Colonic mucosa (tissue), 4 donors: ENCODE measurements at places on chromosomes 2 and 18. TPM values are rescaled to one million over a fixed set of nuclear protein-coding genes. Genes with fewer than 3 reads are reported as not detected.

GRCh38 chr2:147204102-147204501 lies 640.7 kb upstream of the ACVR2A start:
- DNase-seq = no peak
- no peaks in the 10 kb centered on the region for H3K36me3 ChIP-seq
- H3K27ac ChIP-seq = no peak overlapping the region
- H3K4me1 ChIP-seq = no peaks in the 10 kb centered on the region
- no peaks in the 10 kb centered on the region for H3K27me3 ChIP-seq

The HRH4 gene
- total RNA-seq = not detected

The CBLN2 gene
- total RNA-seq = 0.96 TPM

- H3K4me1 ChIP-seq = no peaks in the 10 kb centered on the region
- no peak overlapping the region for H3K4me3 ChIP-seq
- no peaks in the 10 kb centered on the region for H3K36me3 ChIP-seq
- no peak for DNase-seq
Observed at GRCh38 chr18:10296491-10296890, 157.9 kb upstream of the APCDD1 start.

DNA sequence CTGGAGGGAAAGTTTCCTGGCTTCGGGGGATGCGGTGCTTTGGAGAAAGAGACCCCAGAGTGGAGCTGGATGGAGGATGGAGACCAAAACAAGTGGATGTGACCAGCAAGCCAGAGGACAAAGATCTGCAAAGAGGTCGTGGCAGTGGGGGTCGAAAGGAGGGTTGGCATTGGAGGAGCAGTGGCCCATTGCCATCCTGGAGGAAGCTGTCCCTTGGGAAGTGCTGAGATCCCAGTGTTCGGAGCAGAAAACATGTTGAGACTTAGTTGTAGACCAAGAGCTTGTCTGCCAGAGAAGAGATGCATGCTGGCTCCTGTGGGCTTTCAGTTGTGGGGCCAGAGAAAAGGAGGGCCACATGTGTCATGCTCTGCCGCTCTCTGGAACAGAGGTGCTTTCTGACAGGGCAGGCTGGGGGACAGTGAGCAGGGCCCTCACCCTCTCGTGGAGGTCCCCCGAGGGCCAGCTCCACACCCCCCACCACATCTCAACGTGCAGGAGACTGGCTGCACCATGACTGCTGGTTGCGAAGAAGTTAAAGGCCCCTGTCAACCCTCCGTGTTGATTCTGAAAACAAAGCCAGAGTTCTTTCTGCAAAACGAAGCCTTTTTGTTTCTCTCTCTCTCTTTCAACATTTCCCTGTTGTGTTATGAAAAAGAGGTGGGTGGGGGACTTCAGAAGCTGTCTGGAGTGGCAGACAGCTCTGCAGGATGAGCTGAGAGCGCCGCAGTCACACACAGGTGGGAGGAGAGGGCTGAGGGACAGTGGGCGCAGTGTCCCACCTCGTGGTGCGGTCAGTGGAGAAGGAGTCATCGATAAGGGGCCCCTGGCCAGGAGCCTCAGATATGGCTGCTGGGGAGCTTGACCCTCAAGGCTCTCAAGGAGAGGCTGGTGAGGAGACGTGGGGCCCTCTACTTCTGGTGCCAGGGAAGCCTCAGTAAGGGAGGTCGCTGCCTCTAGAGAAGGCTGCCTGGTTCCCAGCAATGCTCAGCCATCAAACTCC lies 77.6 kb upstream of the BCL2L11 start:
- H3K27ac ChIP-seq = no peak overlapping the region
- DNase-seq = peak; percentile 11
- H3K27me3 ChIP-seq = no peaks in the 10 kb centered on the region
- no peaks in the 10 kb centered on the region for H3K36me3 ChIP-seq
- no peaks in the 10 kb centered on the region for H3K4me1 ChIP-seq

DNA sequence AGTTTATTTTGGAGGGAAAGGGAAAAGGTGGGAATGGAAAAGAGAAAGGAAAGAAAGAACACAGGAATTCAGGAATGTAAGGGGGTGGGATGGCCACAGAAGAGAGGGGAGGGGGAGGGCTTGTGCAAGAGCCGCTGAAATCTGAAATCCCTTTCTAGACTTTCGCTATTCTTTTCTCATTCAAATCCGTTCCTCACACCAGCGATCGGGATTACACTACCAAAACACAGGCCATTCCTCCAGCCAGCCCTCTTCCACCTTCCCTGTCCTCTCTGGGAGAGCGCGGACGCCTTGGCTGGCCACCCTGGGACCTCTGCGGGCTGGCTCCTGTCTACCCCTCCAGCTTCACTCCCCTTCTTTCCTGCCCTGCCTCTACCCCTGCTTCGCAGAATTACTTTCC lies 102.3 kb downstream of the CDCA7 start:
- no peaks in the 10 kb centered on the region for H3K27me3 ChIP-seq
- H3K27ac ChIP-seq = no peak overlapping the region
- H3K4me1 ChIP-seq = no peaks in the 10 kb centered on the region
- H3K4me3 ChIP-seq = no peak overlapping the region
- H3K36me3 ChIP-seq = no peaks in the 10 kb centered on the region

DNA sequence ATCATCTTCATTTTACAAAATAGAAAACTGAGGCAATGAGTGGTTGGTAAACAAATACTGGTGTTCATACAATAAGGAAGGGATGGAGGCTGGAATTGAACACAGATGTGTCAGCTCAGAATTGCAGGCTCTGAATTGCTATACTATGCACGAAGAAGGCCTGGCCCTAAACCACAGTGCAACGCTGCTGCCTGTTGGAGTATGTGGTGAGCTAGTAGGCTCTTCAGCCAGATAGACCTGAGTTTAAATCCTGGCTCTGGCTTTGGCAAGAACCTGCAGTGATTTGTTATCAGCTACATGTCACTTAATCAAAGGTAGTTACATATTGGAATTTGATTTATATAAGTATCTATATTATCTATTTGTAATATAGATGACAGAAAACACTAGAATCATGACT lies 1602.4 kb upstream of the CELF4 start:
- H3K36me3 ChIP-seq = no peaks in the 10 kb centered on the region
- no peaks in the 10 kb centered on the region for H3K4me1 ChIP-seq
- H3K27ac ChIP-seq = no peak overlapping the region
- DNase-seq = no peak

The IL1B gene
- 1.6 TPM for total RNA-seq

The TM4SF20 gene
- total RNA-seq = 4.2 TPM

The DSC3 gene
- total RNA-seq = 0.37 TPM

The FHOD3 gene
- total RNA-seq = 4.1 TPM

The MC4R gene
- not detected for total RNA-seq

DNA sequence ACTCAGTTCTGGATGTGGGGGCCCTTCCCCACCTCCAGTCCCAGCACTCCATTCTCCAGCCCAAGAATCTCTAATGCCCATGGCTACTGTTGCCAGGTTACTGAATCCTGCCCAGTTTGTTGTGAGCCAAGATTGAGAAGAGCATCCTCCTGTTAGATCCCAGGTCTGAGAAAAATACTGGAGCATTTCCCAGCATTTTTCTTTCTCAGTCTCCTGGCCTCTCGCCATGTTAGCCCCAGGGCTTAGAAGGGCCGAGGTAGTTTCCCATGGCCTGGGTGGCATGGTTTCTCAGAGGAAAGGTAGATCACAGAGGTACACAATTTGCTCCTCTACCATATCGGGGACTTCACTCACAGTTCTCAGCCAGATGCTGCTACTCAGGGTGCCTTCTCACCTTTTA lies 135.7 kb downstream of the OTX1 start:
- no peak overlapping the region for H3K27ac ChIP-seq
- DNase-seq = no peak
- H3K36me3 ChIP-seq = no peaks in the 10 kb centered on the region
- H3K4me3 ChIP-seq = no peak overlapping the region
- no peaks in the 10 kb centered on the region for H3K27me3 ChIP-seq

- no peaks in the 10 kb centered on the region for H3K36me3 ChIP-seq
- H3K4me1 ChIP-seq = no peaks in the 10 kb centered on the region
- no peak for DNase-seq
- no peak overlapping the region for H3K27ac ChIP-seq
- no peak overlapping the region for H3K4me3 ChIP-seq
Observed at GRCh38 chr18:73151086-73151485, 283.3 kb upstream of the NETO1 start.
